ENCODE measurements at places on chromosomes 7 and 10.

GRCh38 chr10:50794490-50794889, 54.8 kb downstream of the ASAH2B start:
- no peak for DNase-seq

- DNase-seq: no peak
Measured at GRCh38 chr7:120731271-120731670, 126.7 kb downstream of the TSPAN12 start.

GRCh38 chr7:109354000-109354399, 784.3 kb downstream of the DNAJB9 start:
- no peak for DNase-seq

GRCh38 chr7:130922206-130923112, 188.5 kb upstream of the KLF14 start:
- DNase-seq: no peak
